HEK293T (cell line): ENCODE measurements at places on chromosomes 2 and 18.

DNA sequence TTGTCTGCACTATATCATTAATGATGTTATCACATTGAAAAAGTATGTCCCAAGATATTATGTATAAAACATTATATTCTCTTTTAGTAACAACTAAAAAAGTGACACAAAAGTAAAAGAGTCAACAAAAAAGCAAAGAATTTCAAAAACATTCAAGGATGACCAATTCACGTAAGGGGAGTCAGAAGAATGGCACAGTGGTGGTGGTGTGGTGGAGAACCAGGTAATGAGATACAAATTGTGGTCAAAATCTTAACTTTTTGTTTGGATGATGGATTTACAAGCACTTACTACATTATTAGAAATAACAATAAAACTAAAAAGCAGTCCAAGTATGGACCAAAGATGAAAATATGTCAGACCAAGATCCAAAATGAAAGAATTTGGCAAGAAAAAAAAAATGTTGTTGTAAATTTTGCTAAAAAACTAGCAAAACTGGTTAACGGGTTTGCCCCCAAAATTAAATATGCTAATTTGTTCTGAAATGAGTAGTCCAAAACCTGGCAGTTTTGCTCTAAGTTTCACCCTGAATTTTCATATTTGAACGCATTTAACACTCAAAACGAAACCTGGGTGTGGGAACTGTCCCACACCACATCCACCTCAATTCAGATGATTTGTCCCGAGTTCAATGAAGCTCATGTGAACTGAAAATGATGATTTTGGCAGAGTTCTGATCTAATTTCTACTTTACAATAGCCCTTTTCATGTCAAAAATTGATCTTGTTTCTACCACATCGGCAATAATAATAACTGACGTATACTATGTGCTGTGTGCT is 135.8 kb downstream of the IKZF2 start:
- DNase-seq: no peak

- DNase-seq: no peak
These were observed 56.4 kb upstream of the OTOF start for GRCh38 chr2:26534098-26534864.

DNA sequence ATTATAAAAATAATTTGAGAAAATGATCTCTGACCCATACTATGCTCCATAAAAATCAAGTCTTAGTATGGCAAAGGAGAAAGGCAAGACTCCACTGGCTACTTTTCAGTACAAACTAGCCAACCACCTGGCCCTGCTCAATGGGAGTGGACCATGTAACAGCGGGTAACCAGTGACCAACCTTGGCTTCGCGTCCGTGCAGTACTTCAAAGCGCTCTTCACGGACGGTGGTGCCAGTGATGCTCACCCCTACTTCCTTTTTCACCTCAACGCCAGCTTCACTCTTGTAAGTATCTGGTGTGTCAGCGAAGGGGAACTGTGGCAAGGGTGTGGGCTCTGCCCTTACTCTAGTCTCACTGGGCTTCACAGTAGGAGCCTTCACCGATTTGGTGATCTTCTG is 23.3 kb downstream of the TTN start:
- no peak for DNase-seq

DNA sequence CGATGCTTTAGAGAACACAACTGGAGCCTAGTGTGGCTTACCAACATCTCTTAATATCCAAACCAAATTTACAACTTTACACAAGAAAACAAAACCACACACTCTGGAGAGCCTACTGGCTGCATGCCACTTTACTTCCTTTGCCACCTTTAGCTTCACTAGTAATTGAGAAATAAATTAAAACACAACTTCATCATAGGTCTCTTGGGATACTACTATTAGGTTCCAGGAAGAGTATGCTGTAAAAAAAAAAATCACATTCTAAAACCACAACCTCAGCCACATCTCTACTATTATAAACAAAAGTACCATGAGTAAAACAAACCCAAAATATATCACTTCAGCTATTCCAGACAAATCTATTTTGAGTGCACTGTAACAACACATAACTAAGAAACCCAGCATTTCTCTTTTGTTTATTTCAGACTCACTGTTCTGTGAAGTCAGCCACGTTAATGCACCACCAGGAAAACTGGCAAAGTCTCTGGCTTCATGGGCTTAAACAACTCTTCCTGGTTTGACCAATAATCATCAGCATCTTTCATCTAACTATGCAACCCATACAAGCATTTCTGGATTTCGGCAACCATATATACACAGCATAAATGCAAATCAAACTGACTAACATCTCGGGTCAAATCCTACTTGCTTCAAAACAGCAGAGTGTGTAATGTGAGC is 59.1 kb downstream of the REV1 start:
- no peak for DNase-seq

GRCh38 chr2:205803500-205803899 is 121.2 kb downstream of the NRP2 start:
- no peak for DNase-seq

- no peak for DNase-seq
These were observed 44.1 kb downstream of the TMEM163 start for GRCh38 chr2:134674687-134675086.

- no peak for DNase-seq
These were observed 199.2 kb downstream of the PTPRM start for GRCh38 chr18:7766346-7766745.

DNA sequence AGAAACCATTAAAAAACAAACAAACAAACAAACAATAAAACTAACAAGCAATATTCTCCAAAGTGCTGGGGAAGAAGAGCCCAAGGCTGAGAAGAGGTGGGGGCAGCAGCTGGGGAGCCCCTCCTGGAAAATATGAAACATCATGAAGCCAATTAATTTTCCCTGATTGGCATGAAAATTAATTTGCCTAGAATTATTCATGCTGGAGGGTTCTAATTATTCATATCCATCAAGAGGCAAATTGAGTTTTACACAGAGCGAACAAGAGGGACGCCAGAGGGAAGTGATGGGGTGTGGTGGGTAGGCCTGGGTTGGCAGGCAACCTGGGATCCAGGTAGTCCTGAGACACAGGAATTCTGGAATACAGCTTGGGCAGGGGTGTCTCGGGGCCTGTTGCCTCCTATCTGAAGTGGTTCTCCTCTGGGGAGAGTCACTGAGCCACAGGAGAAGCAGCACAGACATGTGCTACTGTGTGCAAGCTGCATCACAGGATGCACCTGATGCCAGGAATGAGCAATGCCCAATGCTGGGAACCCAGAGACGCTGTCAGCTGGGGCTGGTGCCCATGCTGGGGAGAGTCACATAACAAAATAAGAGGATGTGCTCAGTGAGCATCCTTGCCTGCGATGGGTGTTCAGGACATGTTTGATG is 100.5 kb downstream of the TEX51 start:
- DNase-seq: no peak

GRCh38 chr2:95058989-95059641 is 33.6 kb downstream of the MAL start:
- no peak for DNase-seq

DNA sequence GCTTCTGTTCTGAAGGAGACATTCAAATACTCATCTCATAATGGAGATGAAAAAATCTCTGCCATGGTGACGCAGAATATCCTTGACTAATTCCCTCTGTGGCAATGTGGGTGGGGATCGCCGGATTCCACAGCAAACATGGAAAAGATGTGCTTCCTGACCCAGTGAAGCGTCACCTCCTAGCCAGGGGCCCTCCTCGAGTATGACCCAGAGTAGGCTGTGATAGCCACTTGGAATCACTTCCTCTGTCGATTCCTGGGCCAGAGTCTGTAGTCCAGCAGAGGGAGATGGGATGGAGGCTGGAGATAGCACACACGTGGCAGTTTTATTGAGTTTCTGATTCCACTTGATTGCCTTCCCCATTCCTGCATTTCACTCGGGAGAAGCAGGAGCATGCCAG is 36.8 kb downstream of the DRC1 start:
- DNase-seq: no peak
